Stimulated activated CD8-positive, alpha-beta memory T cell treated with anti-CD3 and anti-CD28 coated beads, Interleukin-15, amount 100 ng/mL, for 48 hours (primary cell): ENCODE measurements at places on chromosomes 12 and 14.
A peak's percentile ranks its signal among the peaks of the same experiment; 100 is the strongest.

DNA sequence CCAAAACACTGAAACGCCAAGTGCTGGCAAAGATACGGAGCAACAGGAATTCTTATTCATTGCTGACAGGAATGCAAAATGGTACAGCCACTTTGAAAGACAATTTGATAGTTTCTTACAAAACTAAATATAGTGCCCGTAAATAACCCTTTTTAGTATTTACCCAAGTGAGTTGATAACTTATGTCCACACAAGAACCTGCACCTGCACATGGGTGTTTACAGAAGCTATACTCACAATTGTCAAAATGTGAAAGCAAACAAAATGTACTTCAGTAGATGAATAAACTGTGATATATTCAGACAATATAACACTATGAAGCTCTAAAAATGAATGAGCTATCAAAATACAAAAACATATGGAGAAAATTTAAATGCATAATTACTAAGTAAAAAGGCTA lies 86.6 kb downstream of the ATXN7L3B start:
- DNase-seq: no peak

DNA sequence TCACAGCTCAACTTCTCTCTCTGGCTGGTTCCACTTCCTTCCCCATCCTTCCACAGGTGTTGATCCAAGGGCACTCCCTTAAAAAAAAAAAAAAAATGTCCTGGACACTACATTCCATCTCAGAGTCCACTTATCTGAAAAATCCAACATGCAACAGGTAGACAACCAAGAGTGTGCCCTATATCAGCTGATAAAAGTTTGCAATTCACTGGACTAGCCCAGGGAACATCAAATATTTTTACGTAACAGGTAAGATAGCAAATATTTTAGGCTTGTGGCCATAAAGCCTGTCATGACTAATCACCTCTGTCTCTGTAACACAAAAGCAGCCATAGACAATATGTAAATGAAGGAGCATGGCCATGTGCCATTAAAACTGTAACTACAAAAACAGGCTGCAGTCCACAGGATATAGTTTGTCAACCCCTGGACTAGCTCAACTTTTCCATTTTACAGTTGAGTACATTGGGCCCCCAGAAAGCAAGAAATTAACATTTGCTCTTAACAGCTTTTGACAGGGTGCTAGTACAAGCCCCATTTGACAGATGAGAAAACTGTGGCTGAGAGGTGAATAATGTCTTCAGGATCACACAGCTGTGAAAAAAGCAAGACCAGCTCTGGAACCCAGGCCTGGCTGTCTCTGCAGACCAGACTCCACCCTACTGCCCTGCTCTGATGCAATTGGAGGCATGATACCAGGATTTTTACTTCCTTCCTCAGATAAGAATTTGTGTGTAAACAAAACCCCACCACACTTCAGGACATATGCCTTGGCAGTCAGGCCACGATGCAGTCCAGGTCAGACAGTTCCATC lies 68.9 kb downstream of the CMKLR1 start:
- DNase-seq: no peak

- DNase-seq: no peak
Measured at GRCh38 chr12:15592934-15593333, 196.3 kb downstream of the EPS8 start.

DNA sequence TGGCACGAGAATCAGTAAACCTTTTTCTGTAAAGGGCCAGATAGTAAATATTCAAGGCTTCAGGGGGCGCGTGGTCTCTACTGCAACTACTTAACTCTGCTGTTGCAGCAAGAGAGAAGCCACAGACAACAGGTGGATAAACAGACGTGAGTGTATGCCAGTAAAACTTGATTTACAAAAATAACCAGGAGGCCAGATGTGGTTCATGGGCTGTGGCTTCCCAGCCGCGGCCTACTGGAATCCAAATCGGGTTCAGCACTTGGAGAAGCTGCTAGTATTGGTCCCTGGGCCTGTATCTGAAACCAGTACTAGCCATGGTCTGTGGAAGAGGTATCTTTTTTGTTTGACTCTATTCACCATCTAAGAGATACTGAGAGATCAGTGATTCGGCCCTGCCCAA lies 13.3 kb downstream of the PPP2R5C start:
- no peak for DNase-seq

DNA sequence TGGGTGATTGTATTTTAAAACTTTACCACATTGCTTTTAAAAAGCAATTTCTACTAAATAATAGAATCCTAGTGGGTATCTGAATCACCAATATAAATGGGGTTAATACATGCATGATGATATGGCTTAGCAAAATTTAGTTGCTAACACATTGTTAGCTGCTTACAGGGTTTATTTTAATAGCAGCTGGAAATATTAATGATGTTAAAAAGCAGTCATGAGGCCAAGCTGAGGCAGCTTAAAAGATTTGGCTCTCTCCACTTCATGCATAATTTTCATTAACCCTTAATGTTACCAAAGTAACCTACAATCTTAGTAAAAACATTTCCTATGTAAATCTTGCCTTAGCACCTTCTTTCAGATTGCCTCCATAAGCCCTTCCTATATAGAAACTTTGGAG lies 49.2 kb upstream of the CNOT2 start:
- no peak for DNase-seq

DNA sequence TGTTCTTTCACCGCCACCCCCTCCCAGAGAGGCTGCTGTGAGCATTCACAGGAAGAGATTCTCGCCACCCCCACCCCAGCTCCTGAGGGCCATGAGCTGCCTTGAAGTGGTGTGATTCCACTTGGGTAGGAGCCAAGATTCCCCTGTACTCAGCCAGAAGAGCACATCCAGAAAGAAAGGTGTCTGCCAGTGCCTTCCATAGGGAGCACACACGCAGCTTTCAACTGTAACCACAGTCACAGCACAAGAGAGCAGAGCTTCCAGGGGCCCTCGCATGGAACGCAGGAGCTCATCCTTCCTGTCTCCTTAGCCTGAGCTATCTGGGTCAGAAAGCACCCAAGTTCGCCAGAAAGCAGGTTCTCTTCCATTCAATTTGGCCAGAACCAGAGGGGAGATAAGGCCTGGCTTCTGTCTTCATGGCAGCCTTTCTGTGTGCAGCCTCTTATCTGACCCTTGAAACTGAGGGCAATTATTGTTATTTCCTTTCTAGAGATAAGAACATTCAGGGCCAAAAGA lies 66.6 kb upstream of the SCN8A start:
- no peak for DNase-seq

GRCh38 chr14:50812180-50812579 lies 18.8 kb downstream of the NIN start:
- no peak for DNase-seq

- no peak for DNase-seq
Measured at GRCh38 chr14:75626396-75626795, 34.3 kb downstream of the ERG28 start.

DNA sequence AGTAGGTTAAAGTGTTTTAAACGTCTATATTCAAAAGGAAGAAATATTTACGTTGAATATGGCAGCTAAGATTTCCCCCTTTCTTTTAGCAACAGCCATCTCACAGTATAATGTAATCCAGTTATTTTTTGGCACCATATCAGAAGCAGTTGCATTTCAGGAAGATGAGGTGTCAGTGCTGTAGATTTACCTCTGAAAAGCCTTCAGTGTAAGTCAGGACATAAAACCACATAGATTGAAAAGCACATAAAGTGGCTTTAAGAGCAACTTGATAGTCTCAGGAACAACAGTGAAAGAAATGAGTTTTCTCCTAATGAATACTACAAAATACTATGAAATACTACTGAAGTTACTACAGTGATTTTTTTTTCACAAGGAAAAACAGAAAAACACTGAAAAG lies 6.9 kb downstream of the MLH3 start:
- no peak for DNase-seq

- peak; percentile 55 for DNase-seq
Measured at GRCh38 chr14:106879241-106879640, 1352.9 kb downstream of the TMEM121 start.

DNA sequence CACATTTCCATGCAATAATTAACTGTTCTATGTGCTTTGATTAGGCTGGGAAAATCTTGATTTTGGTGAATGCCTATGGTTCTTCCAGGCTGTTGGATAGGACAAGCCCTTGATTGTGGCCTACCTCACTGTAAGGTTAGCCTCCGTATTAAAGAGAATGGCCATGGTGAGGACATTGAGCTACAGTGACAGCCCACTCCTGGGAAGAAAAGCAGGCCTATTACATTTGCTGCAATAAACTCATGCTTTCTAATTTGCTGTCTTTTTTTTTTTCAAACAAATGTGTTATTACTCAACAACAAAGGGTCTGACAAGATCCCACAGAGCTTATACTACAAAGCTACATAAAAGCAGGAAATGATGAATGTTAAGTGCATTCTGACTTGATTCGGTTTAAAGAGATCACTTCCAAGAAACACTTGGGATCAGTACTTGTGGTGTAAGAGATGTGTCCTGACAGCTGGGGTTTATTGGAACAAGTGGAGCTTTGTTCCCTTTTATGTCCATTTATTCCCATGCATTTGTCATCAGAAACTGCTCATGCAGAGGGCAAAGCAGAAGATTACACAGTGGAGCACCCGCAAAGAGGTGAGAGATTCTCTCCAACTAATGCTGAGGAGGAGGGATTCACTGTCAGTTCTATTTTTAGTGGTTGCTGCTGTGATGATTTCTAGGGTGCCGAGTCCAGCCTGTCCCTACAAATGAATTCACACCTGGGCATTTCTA lies 29.1 kb upstream of the KCNK10 start:
- DNase-seq: no peak

DNA sequence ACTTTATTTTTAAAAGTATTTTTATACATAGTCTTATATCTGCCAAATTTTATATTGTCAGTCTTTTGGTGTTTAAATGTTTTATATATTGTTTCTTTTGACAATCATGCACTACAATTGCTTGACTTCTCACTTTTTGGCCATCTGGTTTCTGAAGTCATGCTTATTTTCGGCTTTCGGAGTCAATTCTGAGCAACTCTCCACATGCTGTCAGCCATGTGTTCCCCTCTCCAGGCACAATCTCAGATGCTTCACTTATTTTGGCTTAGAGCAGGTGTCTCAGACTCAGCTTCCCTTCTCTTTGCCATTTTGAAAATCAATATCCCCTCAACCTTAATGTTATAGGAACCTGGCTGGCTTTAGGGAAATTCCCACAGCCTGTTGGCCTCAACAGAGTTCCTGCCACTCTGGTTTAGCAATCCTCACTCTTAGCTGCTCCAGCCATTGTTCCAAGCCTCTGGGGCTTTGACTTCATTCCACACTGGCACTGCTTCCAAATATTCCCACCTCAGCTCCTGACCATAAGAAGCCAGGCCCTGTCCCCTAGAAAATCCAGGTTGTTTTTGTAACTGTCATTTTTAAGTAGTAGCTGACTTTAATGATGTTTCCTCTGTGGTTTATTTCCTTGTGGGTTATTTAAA lies 125.5 kb upstream of the FAR2 start:
- DNase-seq: no peak

- DNase-seq: no peak
Measured at GRCh38 chr14:64671591-64671990, 32.6 kb upstream of the PLEKHG3 start.

- no peak for DNase-seq
Measured at GRCh38 chr14:58353516-58354299, 42.0 kb upstream of the TOMM20L start.
